ENCODE measurements at places on chromosomes 3 and 15. TPM values are rescaled to one million over a fixed set of nuclear protein-coding genes. Genes with fewer than 3 reads are reported as not detected.

GRCh38 chr15:85475317-85475701 lies 94.9 kb downstream of the AKAP13 start:
- no peaks in the 10 kb centered on the region for H3K27me3 ChIP-seq
- H3K4me3 ChIP-seq: no peak overlapping the region
- H3K27ac ChIP-seq: no peak overlapping the region
- H3K36me3 ChIP-seq: no peaks in the 10 kb centered on the region

DNA sequence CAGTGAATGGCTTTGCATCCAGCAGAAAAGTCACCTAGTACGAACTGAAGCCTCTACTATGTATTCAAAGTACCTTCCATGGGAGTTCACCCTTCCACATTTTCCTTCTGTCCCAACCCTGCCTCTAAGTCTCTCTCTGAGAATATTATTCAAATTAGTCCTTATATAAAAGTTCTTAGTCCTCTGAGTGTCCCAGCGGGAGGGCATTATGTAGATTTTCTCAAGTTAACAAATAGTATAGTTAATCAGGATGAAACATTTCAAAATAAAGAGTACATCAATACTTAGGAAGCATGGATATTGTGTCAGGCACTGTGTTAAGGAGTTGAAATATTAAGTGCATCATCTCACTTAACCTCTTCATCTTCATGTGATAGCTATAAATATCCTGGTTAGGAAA lies 223.3 kb downstream of the CPNE4 start:
- no peak for DNase-seq
- no peaks in the 10 kb centered on the region for H3K27me3 ChIP-seq
- no peak overlapping the region for H3K27ac ChIP-seq
- H3K36me3 ChIP-seq: no peaks in the 10 kb centered on the region

GRCh38 chr15:38398134-38398533 lies 55.8 kb upstream of the FAM98B start:
- H3K4me1 ChIP-seq: no peaks in the 10 kb centered on the region
- DNase-seq: no peak
- H3K27ac ChIP-seq: peak overlapping the region; percentile 95
- H3K27me3 ChIP-seq: no peaks in the 10 kb centered on the region
- H3K4me3 ChIP-seq: no peak overlapping the region
- H3K36me3 ChIP-seq: no peaks in the 10 kb centered on the region

- H3K4me1 ChIP-seq: no peaks in the 10 kb centered on the region
- H3K36me3 ChIP-seq: no peaks in the 10 kb centered on the region
- no peak for DNase-seq
These were observed 111.0 kb upstream of the FRMD4B start for GRCh38 chr3:69496856-69497255.

GRCh38 chr3:59522550-59522949 lies 472.7 kb upstream of the CFAP20DC start:
- H3K36me3 ChIP-seq: no peaks in the 10 kb centered on the region
- no peaks in the 10 kb centered on the region for H3K27me3 ChIP-seq
- no peaks in the 10 kb centered on the region for H3K4me1 ChIP-seq

- H3K36me3 ChIP-seq: no peaks in the 10 kb centered on the region
- peaks cover 3% of the 10 kb centered on the region for H3K4me1 ChIP-seq
- no peak overlapping the region for H3K4me3 ChIP-seq
These were observed 196.9 kb upstream of the PRICKLE2 start for GRCh38 chr3:64422192-64422591.

GRCh38 chr15:82530606-82531379 lies 9.5 kb downstream of the RPS17 start:
- H3K4me3 ChIP-seq: peak overlapping the region; percentile 43
- H3K4me1 ChIP-seq: peaks cover 7% of the 10 kb centered on the region
- DNase-seq: peak; percentile 82
- H3K36me3 ChIP-seq: no peaks in the 10 kb centered on the region

GRCh38 chr15:34588046-34588674 lies 4.7 kb upstream of the GOLGA8B start:
- peaks cover 6% of the 10 kb centered on the region for H3K4me1 ChIP-seq
- H3K4me3 ChIP-seq: peak overlapping the region; percentile 61
- peak overlapping the region; percentile 49 for H3K27ac ChIP-seq
- H3K27me3 ChIP-seq: no peaks in the 10 kb centered on the region
- H3K36me3 ChIP-seq: no peaks in the 10 kb centered on the region
- peak; percentile 71 for DNase-seq

- no peaks in the 10 kb centered on the region for H3K27me3 ChIP-seq
- H3K36me3 ChIP-seq: no peaks in the 10 kb centered on the region
- no peaks in the 10 kb centered on the region for H3K4me1 ChIP-seq
- no peak overlapping the region for H3K27ac ChIP-seq
These were observed 29.6 kb upstream of the CTDSPL2 start for GRCh38 chr15:44397869-44398268.

- H3K4me3 ChIP-seq: no peak overlapping the region
- H3K4me1 ChIP-seq: no peaks in the 10 kb centered on the region
- H3K27ac ChIP-seq: no peak overlapping the region
- peak; percentile 27 for DNase-seq
These were observed 6.2 kb downstream of the TNIK start for GRCh38 chr3:171454041-171454440.

GRCh38 chr3:63048367-63049326 lies 173.4 kb upstream of the CADPS start:
- no peaks in the 10 kb centered on the region for H3K4me1 ChIP-seq
- no peak overlapping the region for H3K27ac ChIP-seq
- H3K27me3 ChIP-seq: no peaks in the 10 kb centered on the region
- H3K4me3 ChIP-seq: no peak overlapping the region

DNA sequence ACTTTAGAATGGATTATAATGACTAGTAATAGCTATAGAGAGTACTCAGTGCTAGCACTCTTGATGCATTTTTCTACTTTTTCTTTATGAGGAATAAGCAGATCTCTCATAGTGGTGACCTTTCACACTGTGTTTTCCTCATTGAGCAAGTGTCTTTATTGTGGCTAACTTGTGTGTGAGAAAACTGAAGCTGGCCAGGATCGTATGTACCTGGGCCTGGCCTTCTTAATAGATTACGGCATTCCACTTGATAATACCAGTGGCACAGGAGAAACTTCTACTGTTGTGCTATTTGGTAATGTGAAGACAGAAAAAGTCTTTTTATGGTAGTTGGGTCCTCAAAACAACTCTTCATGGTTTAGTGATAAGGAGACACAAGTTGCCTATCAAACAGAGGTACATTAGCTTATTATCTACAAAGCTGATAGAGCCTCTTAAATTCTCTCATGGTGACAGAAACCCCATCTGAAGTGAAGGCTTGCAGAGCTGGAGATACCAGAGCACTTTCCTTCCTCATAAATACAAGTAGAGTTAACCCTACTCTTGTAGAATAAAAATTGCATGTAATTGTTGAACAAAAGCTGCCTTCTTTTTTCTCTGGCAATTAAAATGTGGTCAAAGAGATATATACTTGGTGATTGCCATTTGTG lies 64.6 kb downstream of the LYSMD4 start:
- no peak for DNase-seq
- H3K4me3 ChIP-seq: no peak overlapping the region
- peaks cover 23% of the 10 kb centered on the region for H3K36me3 ChIP-seq
- no peaks in the 10 kb centered on the region for H3K27me3 ChIP-seq
- H3K27ac ChIP-seq: no peak overlapping the region

- H3K4me3 ChIP-seq: no peak overlapping the region
- H3K27ac ChIP-seq: no peak overlapping the region
- no peaks in the 10 kb centered on the region for H3K27me3 ChIP-seq
- H3K4me1 ChIP-seq: no peaks in the 10 kb centered on the region
- peaks cover 69% of the 10 kb centered on the region for H3K36me3 ChIP-seq
These were observed 8.7 kb downstream of the HLTF start for GRCh38 chr3:149077628-149078027.

DNA sequence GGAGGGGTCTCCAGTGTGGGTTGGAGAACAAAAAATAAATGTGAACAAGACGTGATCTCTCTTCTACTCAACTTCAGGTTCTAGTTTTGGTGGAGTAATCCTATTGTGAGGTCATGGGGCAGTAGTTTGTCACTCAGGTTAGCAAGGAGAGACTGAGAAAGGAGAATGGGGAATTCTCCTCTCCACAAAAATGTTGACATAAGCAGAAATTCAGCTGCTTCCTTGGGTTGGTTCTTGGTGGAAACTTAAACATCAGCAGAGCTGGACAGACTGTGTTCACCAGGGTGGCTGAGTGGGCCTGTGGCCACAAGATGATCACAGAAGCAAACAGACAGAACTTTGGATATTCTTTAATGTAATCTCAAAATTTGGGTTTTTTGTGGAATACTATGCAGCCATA lies 78.7 kb downstream of the EPHB1 start:
- H3K4me1 ChIP-seq: no peaks in the 10 kb centered on the region
- H3K36me3 ChIP-seq: no peaks in the 10 kb centered on the region
- H3K27ac ChIP-seq: no peak overlapping the region
- no peak overlapping the region for H3K4me3 ChIP-seq
- DNase-seq: no peak

GRCh38 chr3:126132751-126133511 lies 47.5 kb downstream of the ALDH1L1 start:
- DNase-seq: peak; percentile 16
- H3K4me3 ChIP-seq: no peak overlapping the region
- H3K4me1 ChIP-seq: peaks cover 10% of the 10 kb centered on the region
- no peak overlapping the region for H3K27ac ChIP-seq

- no peak overlapping the region for H3K27ac ChIP-seq
- no peak for DNase-seq
- H3K4me1 ChIP-seq: no peaks in the 10 kb centered on the region
- H3K4me3 ChIP-seq: no peak overlapping the region
- H3K36me3 ChIP-seq: no peaks in the 10 kb centered on the region
These were observed 85.3 kb upstream of the FXR1 start for GRCh38 chr3:180827171-180827570.

DNA sequence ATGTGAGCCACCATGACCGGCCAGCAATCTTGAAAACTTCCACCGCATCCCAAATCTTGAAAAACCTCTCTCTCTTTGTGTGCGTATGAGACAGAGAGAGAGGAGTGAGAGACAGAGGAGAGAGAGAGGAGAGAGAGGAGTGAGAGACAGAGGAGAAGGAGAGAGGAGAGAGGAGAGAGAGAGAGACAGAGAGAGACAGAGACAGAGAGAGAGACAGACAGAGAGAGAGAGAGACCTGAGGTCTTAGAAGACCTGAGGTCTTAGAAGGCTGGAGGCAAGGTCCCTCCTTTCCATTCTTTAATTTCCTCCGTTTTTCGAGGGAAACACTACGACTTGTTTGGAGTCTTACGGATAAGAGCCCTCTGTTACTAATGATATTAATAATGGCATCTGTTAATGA lies 39.5 kb downstream of the TMEM40 start:
- peak overlapping the region; percentile 35 for H3K4me3 ChIP-seq
- no peaks in the 10 kb centered on the region for H3K27me3 ChIP-seq
- H3K27ac ChIP-seq: no peak overlapping the region
- DNase-seq: no peak
- no peaks in the 10 kb centered on the region for H3K36me3 ChIP-seq

- no peaks in the 10 kb centered on the region for H3K4me1 ChIP-seq
- no peaks in the 10 kb centered on the region for H3K36me3 ChIP-seq
- no peak overlapping the region for H3K27ac ChIP-seq
- no peak for DNase-seq
- H3K27me3 ChIP-seq: peaks cover 5% of the 10 kb centered on the region
These were observed 30.9 kb downstream of the VIPR1 start for GRCh38 chr3:42533161-42533897.

- H3K36me3 ChIP-seq: peaks cover 53% of the 10 kb centered on the region
- no peak for DNase-seq
- no peaks in the 10 kb centered on the region for H3K4me1 ChIP-seq
- no peak overlapping the region for H3K4me3 ChIP-seq
These were observed 74.7 kb downstream of the MLH1 start for GRCh38 chr3:37068031-37068430.

DNA sequence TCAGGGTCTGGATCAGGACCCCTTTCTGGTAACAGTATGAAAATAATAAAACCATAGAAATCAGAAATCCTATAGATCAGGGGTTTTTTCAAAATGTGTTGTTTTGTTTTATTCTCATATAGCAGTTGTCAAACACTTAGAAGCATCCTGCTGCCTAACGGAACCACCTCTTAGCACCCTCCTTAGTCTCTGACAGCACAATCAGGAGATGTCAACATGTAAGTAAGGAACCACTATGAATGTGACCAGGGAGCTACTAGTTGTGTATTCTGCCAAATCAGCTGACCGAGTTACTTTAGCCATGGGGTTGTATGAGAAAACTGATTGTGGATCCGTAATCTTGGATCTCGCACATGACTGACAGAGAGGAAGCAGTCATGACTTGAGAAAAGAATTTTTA lies 22.2 kb downstream of the CCDC39 start:
- H3K4me3 ChIP-seq: no peak overlapping the region
- no peak for DNase-seq
- H3K36me3 ChIP-seq: no peaks in the 10 kb centered on the region
- H3K27me3 ChIP-seq: no peaks in the 10 kb centered on the region

DNA sequence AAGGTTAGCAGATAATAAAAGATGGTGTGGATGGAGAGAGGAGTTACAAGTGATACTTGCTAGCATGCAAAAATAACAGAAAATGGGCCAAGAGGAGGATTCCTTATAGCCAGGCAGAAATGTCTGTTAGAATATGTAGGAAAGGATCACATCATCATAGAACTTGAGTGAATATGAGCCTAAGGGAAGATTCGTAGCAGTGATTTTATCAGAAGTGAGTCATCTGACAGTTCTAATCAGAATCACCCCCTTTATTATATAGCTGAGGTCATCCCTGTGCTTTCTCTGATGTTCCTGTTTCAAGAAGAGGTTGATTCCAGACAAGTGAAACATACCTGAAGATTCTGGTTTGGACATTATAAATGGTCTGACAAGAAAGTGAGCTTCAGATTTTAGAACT lies 22.9 kb downstream of the EXOG start:
- peak overlapping the region; percentile 48 for H3K27ac ChIP-seq
- no peaks in the 10 kb centered on the region for H3K27me3 ChIP-seq
- peaks cover 3% of the 10 kb centered on the region for H3K4me1 ChIP-seq
- no peak overlapping the region for H3K4me3 ChIP-seq
- peaks cover 33% of the 10 kb centered on the region for H3K36me3 ChIP-seq

- H3K4me1 ChIP-seq: no peaks in the 10 kb centered on the region
- no peaks in the 10 kb centered on the region for H3K27me3 ChIP-seq
- H3K36me3 ChIP-seq: peaks cover 87% of the 10 kb centered on the region
- no peak overlapping the region for H3K27ac ChIP-seq
- H3K4me3 ChIP-seq: no peak overlapping the region
- DNase-seq: no peak
These were observed 22.1 kb downstream of the SNX1 start for GRCh38 chr15:64117759-64118487.

The SCAANT1 gene
- polyA plus RNA-seq: not detected

The TRMT10C gene
- 13.7 TPM for polyA plus RNA-seq

The ZNF620 gene
- polyA plus RNA-seq: 2.5 TPM

The XYLB gene
- polyA plus RNA-seq: 3.6 TPM

The PLAAT1 gene
- polyA plus RNA-seq: 1.6 TPM

The DZIP1L gene
- 6.4 TPM for polyA plus RNA-seq

The TMEM158 gene
- 76.4 TPM for polyA plus RNA-seq

The SAMD7 gene
- not detected for polyA plus RNA-seq

The ASB14 gene
- not detected for polyA plus RNA-seq

The SPTBN5 gene
- polyA plus RNA-seq: 0.23 TPM

The MEIS2 gene
- 120 TPM for polyA plus RNA-seq

The SLC22A13 gene
- polyA plus RNA-seq: 0.29 TPM

The OTOL1 gene
- polyA plus RNA-seq: not detected

The CFAP91 gene
- 3.7 TPM for polyA plus RNA-seq
